Osteocyte (in vitro differentiated cells): ENCODE measurements at places on chromosomes 7 and 10. TPM values are rescaled to one million over a fixed set of nuclear protein-coding genes. Genes with fewer than 3 reads are reported as not detected.

Gene ANXA8
- not detected in 2 replicates for total RNA-seq

- no peak for DNase-seq
These were observed 480.9 kb downstream of the ETV1 start for GRCh38 chr7:13508586-13508985.

Gene IL6
- not detected in 2 replicates for total RNA-seq

GRCh38 chr7:45455662-45456061, 118.5 kb upstream of the ADCY1 start:
- DNase-seq: no peak

- no peak for DNase-seq
These were observed 10.5 kb upstream of the TRIM24 start for GRCh38 chr7:138449580-138449979.

DNA sequence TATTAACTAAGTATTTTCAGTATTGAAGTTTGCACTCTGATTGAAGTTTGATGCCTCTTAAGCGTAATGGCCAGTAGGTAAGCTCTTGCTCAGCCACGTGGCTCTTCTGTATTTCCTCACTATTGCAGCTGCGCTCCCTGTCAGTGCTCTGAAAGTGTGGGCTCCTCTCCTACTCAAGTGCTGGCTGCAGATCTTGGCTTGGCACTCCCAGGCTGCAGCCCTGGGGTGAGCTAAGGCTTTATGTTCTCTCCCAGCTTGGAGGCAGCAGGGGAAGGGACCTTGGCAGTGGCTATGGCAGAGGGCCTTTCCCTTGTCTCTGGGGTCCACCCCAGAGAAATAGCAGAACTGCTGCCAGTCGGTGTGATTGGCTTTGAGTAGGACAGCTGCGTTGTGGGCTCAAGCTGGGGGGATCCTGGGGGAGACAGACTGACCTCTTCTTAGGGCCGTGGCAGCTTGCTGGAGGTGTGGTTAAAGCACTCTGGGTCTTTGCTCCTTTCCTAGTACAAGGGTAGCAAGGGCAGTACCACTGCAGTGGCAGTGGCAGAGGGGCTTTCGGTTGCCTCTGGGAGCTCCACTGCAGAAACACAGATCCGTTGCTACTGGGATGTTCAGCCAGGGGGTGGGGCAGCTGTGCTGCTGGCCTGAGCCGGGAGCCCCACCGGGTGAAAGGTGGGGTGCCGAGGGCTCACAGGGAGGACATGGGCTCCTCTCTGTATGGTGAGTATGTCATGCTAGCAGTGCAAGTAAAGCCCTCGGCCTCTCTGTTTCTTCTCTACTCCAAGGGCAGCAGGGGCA, 100.5 kb downstream of the GLCCI1 start:
- no peak for DNase-seq

Gene SPDYE11
- total RNA-seq: not detected in 2 replicates

Gene RPEL1
- total RNA-seq: not detected in 2 replicates

GRCh38 chr7:100119970-100120732, 717 bp downstream of the CNPY4 start:
- DNase-seq: no peak

DNA sequence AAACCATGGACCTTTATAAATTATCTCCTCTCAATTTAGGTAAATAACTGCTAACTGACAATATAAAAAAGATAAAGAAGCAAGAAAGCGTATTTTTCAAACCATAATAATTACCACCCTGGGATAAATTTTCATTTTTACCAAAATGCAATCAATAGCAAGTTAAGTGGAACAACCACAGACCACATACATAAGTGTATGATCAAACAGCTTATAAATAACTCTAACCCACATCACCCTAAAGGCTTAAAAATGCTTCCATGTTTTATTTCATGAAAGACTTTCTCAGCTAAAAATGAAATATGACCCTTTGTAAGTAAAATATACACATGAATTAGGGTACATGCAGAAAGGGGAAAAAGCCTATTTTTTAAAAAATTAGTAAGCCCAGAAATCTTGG, 156.5 kb downstream of the SGMS1 start:
- DNase-seq: no peak

- DNase-seq: no peak
These were observed 59.6 kb downstream of the RUNDC3B start for GRCh38 chr7:87687653-87688254.

DNA sequence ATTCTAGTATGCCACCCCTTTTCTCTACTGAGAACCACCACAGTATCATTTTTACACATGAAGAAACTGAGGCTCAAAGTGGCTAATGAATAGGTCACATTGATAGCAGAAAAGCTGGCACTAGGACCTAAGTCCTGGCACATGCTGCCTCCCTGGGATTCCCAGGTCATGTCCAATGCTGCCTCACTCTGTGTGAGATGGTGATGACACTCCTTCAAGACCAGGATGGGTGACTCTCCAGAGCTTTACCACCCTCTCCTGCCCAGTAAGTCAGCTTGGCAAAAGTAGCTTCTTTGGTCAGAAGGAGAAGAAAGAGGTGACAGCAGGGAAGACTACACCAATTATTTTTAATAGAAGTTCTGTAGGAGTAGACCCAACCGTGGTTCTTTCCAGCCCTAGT, 13.3 kb upstream of the AKR1B10 start:
- DNase-seq: no peak

Gene LRRC18
- total RNA-seq: not detected in 2 replicates

Gene PDGFA
- 92.0 and 93.6 TPM in 2 replicates for total RNA-seq

GRCh38 chr10:23818484-23818883, 379.6 kb downstream of the OTUD1 start:
- DNase-seq: no peak

Gene SFRP5
- total RNA-seq: not detected in 2 replicates

- no peak for DNase-seq
These were observed 316.6 kb downstream of the PLXDC2 start for GRCh38 chr10:20132816-20133215.

Gene CABCOCO1
- total RNA-seq: 0.19 TPM in 1 of 2 replicates, not detected in the other

Gene THSD7A
- total RNA-seq: 0.78 and 2.0 TPM in 2 replicates

Gene GALNT11
- 34.1 and 42.8 TPM in 2 replicates for total RNA-seq

GRCh38 chr7:84372155-84372621, 177.6 kb upstream of the SEMA3A start:
- DNase-seq: no peak

DNA sequence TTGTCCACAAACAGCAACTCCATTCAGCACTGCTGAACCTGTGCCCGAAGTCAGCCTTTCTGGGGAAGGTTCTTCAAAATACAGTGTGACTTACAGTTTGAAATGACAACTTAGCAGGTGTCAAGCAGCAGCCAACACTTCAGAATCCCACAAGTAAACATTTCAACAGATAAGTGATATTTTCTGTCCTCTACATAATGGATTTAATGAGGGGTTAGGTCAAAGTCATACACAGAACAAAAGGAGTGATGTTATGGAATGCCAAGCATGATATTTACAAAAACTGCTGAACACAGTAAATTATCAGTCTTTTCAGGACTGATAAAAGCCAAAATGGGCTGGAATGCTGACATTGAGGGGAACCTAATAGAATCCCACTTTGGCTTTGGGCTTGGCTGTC, 77.6 kb upstream of the JAZF1 start:
- DNase-seq: no peak

DNA sequence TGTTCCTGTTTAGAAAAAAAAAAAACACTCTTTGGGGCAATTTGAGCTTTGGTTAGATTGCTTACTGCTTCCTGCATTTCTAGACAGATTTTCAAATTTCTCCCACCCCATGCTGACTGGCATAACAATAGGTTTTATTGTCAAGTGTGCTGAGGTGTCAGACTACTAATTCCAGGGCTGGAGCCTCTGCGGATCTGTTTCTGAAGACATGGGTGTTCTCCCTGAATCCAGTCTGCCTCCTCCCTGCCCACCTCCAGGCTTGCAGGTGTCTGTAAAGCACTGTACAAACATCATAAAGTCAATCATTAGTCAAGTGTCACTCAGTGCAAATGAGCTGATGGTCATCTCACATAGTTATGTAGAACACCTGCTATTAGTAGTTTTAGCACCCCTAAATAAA, 292.4 kb downstream of the GATA3 start:
- no peak for DNase-seq

Gene NUDT13
- 2.8 and 3.2 TPM in 2 replicates for total RNA-seq

GRCh38 chr10:652233-652632, 37.2 kb downstream of the DIP2C start:
- DNase-seq: no peak

DNA sequence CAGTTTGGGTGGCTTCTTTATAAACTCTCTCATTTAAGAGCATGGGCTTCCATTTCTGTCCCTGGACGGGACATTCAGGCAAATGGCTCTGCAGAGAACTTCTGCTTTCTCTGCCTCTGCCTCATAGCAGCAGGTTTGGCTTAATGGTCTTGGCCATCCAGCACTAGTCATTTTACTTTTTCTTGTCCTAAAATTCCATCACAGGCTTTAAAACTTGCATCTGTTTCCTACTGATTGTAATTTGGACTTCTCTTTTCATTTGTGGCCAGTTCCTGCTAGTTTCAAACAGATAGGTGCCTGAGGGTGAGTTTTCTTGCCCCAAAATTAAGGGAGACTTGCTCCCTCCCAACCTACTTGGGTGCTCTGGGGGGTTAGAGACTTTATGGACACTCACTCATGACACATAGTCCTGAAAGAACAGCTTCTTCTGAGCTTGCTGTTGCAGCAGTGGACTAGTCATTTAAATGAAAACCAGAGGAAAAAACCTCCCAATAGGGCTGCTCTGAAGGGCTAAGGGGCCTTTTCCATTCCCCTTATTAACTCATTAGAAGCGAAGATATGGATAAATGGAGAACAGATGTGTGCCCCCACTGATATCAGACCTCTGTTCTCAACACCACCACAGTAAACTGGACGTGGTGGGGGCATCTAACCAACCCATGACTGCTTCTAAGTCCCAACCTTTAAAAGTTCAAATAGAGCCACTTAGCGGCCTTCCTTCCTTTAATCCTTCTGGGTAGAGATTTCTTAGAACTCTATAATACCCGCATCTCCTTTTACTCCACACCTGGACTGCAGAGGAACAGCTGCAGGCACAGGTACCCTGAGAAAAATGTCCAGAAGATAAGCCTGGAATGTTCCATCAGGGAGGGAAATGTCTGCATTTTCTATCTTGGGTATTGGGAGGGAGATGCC, 38.8 kb downstream of the SVOPL start:
- no peak for DNase-seq

GRCh38 chr7:30255064-30255769, 29.2 kb upstream of the ZNRF2 start:
- DNase-seq: no peak

DNA sequence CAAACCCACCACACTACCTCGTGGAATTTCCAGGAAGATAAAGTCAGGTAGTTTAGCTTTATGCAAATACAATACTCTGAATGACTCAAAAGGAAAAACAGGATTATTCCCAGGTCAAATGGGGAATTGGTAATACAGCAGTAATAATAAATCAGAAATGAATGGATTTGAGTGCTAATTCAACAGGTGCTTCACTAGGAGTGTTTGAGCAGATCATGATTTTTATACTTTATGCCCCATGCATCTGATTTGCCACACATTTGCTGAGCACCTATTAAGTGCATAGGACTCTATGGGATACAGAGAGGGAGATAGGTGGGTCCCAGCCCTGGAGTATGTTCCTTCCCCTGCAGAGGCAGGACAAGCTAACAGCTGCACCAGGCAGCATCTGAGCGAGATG, 381.4 kb upstream of the PODXL start:
- no peak for DNase-seq

- DNase-seq: no peak
These were observed 44.2 kb downstream of the ZMIZ1 start for GRCh38 chr10:79112881-79113431.
